ENCODE measurements at places on chromosomes 2 and 18.

DNA sequence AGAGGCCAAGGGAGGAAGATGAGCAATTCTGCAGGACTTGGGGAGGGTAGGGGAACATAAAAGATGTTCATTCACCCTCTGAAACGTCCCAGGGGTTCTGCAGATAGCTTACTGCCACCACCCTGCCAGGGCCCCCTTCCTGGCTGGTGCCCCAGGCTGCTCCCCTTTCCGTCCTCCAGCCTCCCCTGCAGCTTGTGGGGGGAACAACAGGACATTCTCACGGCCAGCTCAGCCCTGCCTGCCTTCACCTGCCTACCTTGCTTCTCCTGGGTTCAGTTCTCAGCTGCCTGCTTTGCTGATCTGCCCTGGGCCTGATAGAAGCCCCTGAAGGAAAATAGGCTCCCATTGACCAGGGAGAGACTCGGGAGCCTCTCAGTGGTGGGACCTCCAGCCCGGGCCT is 251.1 kb downstream of the CELF4 start:
- DNase-seq, result no peak

GRCh38 chr2:229350883-229351282 is 79.8 kb upstream of the PID1 start:
- DNase-seq, result no peak

GRCh38 chr18:39406941-39407340 is 1841.3 kb upstream of the CELF4 start:
- DNase-seq, result no peak

DNA sequence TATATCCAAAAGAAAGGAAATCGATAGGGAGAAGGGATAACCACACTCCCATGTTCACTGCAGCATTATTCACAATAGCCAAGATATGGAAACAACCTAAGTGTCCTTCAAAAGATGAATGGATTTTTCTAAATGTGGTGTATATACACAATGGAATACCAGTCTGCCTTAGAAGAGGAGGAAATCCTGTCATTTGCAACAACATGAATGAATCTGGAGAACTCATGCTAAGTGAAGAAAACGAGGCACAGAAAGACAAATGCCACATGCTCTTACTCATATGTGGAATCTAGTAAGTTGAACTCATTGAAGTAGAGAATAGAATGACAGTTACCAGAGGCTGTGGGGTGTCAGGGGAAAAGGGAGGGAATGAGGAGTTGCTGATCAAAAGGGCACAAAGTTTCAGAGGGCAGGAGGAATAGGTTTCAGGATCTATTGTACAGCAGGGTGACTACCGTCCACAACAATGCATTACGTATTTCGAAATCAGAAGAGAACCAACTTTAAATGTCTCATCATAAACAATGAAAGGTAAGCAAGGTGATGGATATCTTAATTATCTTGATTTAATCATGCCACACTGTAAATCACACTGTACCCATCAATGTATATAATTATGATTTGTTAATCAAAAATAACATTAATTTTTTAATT is 46.1 kb downstream of the SIGLEC15 start:
- DNase-seq, result no peak

DNA sequence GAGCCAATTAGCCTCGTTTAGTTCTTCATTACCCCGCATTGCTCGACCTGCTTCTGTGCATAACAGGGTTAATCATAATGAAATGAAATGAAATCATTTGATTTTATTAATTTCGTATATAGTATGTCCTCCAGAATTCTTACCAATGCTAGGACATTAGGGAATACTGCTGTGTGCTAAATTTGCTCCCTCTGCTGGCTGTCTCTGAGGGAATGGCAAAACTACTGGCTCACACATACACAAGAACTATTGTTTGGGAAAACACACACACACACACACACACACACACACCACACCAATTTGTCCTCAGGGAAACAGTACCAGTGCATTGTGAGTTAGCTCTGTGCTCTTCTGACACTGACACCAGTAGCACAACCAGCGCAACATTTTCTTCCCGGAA is 273.3 kb upstream of the TCF4 start:
- no peak for DNase-seq

GRCh38 chr2:17894556-17894955 is 16.1 kb downstream of the KCNS3 start:
- DNase-seq, result no peak

DNA sequence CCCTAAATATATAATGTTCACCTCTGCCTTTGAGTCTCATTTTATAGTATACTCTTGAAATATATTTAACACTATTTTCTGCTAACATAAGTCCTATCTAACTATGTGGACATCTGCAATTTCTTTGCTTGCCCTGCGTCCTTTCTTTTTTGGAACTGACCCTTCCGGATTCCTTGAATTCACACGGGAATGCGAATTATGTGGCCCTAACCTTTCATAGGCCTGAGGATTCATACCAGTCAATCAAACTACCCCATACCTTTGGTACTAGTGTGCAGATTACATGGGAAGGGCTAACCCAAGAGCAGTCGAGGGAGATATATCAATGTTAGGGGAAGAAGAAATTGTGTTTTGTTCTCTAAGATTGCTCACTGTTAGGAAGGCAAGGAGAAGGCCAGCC is 56.4 kb downstream of the NRXN1 start:
- DNase-seq, result no peak

DNA sequence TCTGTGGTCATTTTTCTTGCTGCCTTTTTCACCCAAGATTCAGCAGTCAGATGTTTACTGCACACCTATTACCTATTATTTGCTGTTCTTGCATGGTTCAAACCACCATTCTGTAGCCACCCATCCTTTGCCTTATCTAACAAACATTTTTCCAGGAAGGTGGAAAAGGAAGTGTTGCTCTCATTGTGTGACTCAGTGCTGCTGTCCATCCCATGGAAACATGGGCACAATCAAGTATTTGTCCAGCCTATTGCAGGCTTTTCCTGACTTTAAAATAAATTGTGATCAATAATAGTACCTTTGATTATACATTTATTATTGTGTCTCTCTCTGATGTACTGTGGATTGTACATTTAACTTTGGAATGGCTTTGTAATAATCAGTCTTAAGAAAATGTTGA is 53.2 kb downstream of the USP14 start:
- DNase-seq, result no peak

GRCh38 chr2:186365406-186365805 is 120.7 kb upstream of the ZC3H15 start:
- no peak for DNase-seq

- DNase-seq, result no peak
Observed at GRCh38 chr18:45245091-45245511, 370.2 kb upstream of the SLC14A2 start.

GRCh38 chr2:237967463-237967951 is 693 bp downstream of the UBE2F start:
- no peak for DNase-seq
